ENCODE measurements at places on chromosomes 1 and 21.

GRCh38 chr1:230573658-230574057, 68.6 kb upstream of the COG2 start:
- DNase-seq = no peak

- no peak for DNase-seq
Measured at GRCh38 chr1:41032147-41032546, 10.6 kb upstream of the SLFNL1 start.

GRCh38 chr1:94357661-94358060, 60.5 kb upstream of the ABCD3 start:
- no peak for DNase-seq

DNA sequence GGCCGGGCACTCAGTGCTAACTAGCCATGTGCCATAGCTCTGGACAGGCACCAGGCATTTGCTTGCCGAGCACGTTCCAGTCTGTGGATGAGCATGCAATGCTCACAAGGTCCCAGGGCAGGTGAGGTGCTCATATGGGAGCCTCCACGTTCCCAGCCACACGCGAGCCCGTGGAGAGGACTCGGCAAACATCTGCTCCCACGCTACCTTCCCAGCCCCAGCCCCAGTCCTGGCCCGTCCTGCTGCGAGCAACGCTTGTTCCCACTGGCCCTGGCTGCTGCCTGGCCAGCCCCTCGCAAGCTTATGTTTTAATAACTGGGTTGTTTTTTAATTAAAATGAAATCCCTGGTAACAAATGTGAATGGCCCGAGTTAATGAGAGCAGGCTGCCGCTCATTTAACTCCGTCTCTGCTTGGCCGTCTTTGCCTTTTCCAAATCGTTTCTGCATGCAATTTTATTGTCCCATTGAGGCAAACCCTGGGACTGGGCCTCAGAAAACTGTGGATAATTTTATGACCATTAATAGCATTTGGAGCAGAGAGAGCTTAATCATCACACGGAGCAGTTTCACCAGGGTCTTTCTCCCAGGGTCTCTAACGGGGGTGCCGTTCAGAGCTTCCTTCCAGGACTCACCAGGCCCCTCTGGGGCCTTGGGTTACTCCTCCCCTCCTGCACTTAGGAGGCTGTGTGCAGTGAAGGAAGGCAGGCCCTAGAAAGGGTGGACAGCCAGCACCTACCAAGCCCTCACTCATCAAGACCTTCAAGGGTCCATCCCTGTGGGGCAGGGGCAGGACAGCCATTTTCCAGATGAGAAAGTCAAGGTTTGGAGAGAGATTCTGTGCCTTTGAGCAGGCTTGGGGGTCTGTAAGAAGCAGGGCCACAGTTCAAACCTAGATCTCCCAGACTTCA, 136.8 kb downstream of the GLIS1 start:
- DNase-seq = no peak

- no peak for DNase-seq
Measured at GRCh38 chr21:27269644-27270043, 302.8 kb upstream of the ADAMTS5 start.

Data from SW480 (cell line).